ENCODE measurements at places on chromosomes 13 and 19.

DNA sequence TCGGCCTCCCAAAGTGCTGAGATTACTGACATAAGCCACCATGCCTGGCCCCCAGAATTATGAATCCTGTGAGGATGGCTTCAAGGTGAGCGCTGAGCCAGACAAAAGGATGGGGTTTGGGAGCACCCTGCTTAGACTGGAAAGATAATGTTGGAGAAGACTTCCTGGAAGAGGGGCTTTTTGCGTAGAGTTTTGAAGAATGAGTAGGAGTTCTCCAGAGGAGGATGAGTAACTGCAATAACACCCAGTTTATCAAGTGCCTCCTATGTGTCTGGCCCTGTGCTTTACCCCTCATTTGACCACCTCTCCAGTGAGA lies 641 bp upstream of the GDF15 start:
- DNase-seq = no peak

DNA sequence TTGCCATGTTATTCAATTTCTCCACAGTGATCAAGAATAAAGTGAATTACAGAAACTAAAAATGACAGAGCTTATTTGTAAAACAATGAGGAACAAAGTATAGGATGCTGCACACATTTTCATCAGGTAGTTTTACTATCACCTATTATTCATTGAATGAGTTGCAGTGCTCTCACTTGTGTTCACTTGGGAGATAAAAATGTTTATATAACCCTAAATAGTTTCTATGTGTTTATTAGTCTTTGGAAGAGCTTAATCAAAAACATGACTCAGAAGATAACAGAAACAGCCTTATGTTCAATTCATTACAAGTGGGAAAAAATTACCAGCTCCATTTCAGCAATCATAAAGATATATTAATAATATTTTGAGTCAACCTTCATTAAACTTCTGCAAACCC lies 796.2 kb downstream of the SLITRK1 start:
- no peak for DNase-seq

DNA sequence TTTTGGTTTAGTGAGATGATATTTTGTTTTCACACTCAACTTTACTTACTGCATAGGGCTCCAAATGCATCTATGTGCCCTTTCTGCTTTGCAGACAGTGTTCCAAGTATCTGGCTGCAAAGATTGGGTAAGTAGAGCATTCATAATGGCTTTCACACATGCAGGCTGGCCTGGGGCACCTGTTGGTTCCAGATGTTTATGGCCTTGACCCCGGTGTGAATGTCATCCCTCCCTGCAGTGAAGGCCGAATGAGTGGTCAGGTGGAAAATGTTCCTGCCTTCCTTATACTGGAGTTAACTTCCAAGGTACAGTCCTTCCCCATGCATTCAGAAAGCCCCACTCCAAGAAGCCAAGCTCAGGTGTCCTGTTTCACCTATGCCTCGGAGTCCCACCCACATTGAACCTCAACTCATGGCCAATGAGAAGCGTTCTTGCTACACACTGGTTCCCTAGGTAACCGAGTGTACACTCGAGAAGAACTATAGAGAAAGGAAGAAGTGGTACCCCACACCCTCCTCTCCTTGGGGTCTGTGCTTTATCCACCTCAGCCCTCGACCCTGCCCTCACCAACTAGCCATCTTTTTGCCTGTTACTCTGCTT lies 23.0 kb upstream of the ZNF536 start:
- no peak for DNase-seq

DNA sequence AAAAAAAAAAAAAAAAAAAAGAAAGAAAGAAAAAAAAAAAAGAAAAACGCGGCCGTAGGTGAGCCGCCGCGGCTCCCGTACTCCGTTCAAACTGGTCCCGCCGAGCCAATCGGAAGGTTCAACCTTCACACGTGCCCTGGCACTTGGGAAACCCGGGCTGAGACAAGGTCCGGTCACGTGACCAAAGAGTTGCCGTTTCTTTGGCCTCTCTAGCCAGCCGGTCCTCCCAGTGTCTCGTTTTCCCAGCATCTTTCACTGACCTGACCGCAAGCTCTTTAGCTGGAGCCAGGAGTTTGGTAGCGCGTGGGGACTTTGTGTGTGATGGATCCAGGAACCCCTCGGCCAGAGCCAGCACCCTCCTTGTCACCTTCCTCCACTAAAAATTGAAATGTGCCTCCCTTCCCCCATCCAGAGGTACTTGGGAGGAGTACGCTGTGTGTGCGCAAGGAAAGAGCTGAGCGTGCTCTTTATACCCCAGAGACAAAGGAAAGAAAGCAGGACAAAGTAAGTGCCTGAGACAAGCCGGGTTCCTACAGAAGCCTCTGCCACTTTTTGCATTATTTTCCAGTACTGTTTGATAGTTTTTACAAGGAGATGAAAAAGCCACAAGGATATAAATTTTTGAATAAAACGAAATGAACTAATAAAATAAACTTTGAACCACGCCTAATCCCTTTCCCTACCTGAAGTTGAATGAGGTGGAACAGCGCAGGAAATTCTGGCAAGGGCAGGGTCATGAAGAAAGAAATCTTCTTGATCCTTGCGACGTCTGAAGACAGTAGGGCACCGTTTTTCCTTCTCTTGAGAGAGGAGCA lies 959 bp downstream of the TNPO2 start:
- peak; percentile 100 for DNase-seq

- no peak for DNase-seq
Measured at GRCh38 chr19:10881403-10882107, 10.2 kb downstream of the CARM1 start.

- DNase-seq = no peak
Measured at GRCh38 chr19:16168465-16169081, 4.8 kb downstream of the CIB3 start.

- no peak for DNase-seq
Measured at GRCh38 chr13:46149272-46150133, 32.5 kb downstream of the LCP1 start.

DNA sequence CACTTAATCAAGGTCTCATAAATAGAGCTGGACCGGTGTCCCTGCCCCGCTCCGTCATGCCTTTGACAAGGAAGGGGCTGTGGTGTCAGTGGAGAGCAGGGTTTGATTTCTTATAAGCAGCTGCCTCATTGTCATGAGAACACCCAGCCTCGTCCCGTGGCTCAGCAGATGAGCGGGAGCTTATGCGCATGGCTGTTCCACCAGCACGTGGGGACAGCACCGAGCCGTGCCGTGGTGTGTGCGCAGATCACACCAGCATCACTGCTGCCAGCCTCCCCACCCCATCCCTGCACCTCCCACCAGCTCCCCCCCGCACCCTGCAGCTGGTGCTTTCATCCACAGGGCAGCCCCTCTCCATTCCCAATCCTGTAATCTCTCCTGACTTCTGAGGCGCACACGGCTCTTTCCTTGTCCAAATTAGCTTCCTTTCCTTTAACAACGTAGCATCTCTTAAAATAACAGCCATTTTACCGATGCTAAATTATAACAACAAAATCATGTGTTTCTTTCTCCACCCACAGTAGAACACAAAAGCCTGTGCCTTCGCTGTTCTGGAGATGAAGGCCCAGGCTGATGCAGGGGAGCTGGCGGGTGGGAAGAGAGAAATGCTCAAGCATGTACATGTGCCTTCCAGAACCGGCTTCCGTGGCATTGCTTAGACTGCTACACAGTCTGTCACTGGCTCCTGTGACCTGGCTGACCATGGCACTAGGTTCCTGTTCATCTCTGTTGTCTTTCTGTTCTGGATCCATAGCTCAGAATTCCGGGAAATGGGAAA lies 96.8 kb downstream of the RAB20 start:
- no peak for DNase-seq

DNA sequence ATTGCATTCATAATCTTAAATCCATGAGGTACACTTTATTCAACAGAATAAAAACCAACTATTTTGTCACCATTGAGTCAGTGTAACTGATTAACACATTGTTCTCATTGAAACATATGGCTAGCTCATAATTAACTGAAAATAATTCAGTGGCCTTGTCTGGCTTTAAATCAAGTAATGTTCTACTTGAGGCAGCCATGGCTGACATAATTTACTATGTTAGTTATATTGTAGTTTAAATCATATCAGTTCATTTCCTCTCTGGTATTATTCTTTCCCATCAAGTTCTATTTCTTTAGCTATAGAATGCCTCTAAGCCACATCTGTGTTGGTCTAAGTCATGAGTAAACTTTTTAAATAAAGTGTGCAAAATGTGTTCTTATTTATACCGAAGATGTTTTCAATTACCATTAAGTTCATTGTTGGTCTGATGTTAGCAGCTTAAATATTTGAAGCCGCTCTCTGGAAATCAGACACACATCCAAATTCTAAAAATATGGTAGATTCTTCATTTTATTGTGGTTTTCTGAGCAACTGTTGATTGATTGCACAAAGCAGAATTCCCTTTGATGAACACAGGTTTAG lies 393.7 kb downstream of the GPC6 start:
- no peak for DNase-seq

- peak; percentile 11 for DNase-seq
Measured at GRCh38 chr13:36814465-36814864, 4.6 kb upstream of the RFXAP start.

- no peak for DNase-seq
Measured at GRCh38 chr19:4369109-4369887, 25.9 kb downstream of the MPND start.

DNA sequence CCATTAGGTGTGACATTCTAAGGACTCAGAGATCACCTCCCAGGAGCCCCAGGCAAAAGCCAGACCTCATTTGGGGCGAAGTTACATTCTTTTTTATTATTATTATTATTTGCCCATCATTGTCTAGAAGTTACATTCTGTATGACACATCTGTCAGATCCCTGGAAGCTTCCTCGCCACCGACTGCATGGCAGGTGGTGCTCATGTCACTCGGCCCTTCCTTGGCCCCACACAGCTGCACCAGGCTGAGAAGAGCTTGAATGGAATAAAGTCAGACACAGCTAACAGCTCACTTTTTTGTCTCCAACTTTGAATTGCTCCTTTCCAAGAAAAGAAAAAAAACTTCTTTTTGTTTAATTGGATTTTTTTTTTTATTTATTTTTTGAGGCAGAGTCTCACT lies 41.4 kb upstream of the LDLR start:
- no peak for DNase-seq

- no peak for DNase-seq
Measured at GRCh38 chr13:27917121-27917947, 2.5 kb upstream of the PDX1 start.

DNA sequence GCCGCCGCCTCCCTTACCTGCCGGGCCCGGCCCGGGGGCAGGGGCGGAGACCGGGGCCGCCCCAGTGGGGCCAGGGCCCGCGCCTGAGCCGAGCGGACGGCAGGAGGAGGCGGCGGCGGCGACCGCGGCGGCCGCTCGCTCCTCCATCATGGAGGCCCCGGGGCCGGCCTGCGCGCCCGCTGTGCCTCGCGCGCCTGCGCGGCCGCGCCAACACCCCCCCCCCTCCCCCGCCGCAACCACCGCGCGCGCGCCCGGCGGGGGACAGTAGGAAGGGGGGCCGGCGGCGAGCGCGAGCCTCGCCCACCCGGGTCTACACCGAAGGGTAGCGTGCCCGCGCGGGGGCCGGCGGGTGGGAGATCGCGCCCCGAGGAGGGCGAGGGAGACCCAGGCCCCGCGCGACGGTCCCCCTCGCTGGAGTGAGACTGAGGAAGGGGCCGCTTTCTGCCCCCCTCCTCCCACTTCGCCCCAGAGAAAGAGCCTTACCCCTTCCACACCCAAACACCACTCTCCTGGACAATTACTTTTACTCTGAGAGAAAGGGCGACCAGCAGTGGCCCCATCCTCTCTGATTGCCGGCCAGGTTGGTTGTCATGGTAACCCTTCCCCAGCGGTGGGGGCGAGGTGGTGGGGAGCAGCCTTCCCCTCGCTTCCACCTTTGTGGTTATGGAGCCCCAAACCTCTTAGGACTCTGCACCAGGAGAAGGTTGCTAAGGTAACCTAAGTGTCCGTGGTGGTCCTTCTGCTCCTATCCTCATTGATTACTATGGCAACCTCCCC lies at the start of gene STRN4:
Gene STRN4, minus strand, starts transcription at position 170 of the 777 bp plus-strand sequence. Its CDS starts 20 bp downstream, at position 150.
- peak; percentile 87 for DNase-seq

GRCh38 chr19:38837656-38838121 lies 6.1 kb upstream of the ECH1 start:
- peak; percentile 78 for DNase-seq

DNA sequence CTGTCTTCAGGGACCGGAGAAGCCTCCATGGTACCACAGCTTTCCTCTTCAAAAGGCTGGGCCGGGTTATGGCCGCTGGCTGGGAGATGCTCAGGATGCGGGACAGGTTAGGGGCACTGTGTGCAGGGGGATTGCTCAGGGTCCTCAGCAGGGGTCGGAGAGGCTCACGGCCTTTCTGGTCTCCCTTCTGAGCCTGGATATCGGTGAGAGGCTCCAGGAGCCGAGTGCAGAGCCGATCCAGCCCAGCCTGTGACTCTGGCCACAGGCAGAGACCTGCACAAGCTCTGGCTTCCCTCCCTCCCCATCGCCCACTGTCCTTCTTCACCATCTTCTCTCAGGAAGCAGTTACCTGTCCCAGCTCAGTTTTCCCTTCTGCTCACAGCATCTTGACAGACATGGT lies 306.0 kb downstream of the ZNF536 start:
- no peak for DNase-seq

GRCh38 chr13:33015791-33016323 lies 366 bp upstream of the KL start:
- DNase-seq = peak; percentile 36

Data from hepatocyte (in vitro differentiated cells).